Osteoblast (primary cell): ENCODE measurements at places on chromosomes 1 and 21. TPM values are rescaled to one million over a fixed set of nuclear protein-coding genes. Genes with fewer than 3 reads are reported as not detected.

Gene PGBD2
- 4.3 and 4.7 TPM in 2 replicates for total RNA-seq

Gene KRTAP19-1
- total RNA-seq = not detected in 2 replicates

Gene ADAM30
- total RNA-seq = not detected in 2 replicates

Gene AGTRAP
- total RNA-seq = 47.7 and 56.5 TPM in 2 replicates

Gene PRPF38A
- total RNA-seq = 6.2 and 7.7 TPM in 2 replicates

Gene DYNLT4
- 0.29 and 0.36 TPM in 2 replicates for total RNA-seq

Gene DCST1
- total RNA-seq = not detected in 2 replicates

Gene DYNLT5
- 1.2 and 1.4 TPM in 2 replicates for total RNA-seq

Gene PCAT6
- 0.29 and 0.72 TPM in 2 replicates for total RNA-seq

Gene BEND5
- 0.72 and 1.2 TPM in 2 replicates for total RNA-seq

Gene ERICH3
- total RNA-seq = not detected in 2 replicates
